ENCODE measurements at places on chromosomes 4 and X.

DNA sequence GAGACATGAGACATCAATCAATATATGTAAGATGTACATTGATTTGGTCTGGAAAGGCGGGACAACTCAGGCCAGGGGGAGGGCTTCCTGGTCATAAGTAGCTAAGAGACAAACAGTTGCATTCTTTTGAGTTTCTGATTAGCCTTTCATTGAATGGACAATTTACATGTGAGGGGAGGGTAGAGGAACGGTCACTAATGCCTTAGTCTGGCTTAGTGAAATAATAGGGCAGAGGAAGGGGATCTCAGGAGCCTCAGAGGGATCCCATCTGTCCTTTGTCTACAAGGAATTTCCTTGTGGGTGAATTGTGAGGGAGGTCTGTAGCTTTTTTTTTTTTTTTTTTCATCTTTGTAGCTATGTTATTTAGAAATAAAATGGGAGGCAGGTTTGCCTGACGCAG, 88.3 kb downstream of the GK start:
- DNase-seq: no peak

- DNase-seq: peak; percentile 25
Measured at GRCh38 chrX:8743126-8743732, 11.3 kb upstream of the ANOS1 start.

GRCh38 chrX:13699183-13699826, 10.4 kb downstream of the RAB9A start:
- no peak for DNase-seq

- no peak for DNase-seq
Measured at GRCh38 chr4:108738003-108738706, 24.7 kb downstream of the ETNPPL start.

DNA sequence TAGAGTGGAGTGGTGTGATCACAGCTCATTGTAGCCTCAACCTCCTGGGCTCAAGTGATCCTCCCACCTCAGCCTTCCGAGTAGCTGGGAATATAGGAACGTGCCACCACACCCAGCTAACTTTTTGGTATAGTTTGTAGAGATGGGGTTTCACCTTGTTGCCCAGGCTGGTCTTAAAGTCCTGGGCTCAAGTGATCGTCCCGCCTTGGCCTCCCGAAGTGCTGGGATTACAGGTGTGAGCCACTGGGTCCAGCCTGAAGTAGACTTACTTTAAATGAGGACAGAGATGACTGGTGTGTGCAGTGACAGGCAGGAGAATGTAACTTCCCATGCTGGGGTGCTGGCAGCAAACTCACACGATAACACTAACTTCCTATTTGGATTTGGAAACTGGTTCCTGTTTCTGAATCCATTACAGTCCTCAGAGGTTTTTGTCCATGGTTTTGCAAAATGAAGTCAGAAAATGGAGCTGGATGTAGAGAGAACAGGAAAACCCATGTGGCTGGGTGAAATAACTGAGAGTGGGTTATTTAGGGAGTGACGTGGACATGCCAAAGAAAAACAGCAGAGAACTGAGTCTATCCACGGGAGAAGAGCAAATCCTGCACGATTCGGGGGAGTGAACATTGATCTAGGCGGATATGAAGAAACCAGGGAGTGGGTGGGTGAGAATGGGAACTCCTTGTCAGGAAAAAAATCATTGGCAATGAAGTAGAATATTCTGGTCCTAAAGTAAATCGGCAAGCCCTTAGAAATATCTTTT, 95.6 kb downstream of the GATB start:
- DNase-seq: no peak

DNA sequence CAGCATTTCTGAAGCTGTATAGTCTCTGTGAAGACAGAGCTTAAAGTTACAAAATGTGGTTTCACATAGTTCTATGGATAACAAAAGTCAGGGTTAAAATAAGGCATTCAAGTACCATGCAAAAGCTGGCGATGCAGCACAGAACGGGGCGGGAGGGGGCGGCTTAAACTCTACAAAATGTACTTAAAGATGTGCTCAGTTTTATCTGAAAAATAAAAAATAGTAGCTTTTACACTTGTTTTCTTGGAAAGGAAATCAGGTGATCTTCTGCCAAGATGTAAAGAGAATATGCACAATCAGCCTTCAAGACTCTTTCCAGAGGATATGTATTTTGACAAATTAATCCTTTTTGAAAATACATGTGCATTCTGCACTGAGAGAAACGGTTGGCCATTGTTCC, 301.7 kb upstream of the EMCN start:
- DNase-seq: no peak

All from stimulated activated CD4-positive, alpha-beta T cell treated with anti-CD3 and anti-CD28 coated beads, Interleukin-4, amount 100 ng/mL, for 4 hours (primary cell).